ENCODE measurements at places on chromosomes 7 and 10.

DNA sequence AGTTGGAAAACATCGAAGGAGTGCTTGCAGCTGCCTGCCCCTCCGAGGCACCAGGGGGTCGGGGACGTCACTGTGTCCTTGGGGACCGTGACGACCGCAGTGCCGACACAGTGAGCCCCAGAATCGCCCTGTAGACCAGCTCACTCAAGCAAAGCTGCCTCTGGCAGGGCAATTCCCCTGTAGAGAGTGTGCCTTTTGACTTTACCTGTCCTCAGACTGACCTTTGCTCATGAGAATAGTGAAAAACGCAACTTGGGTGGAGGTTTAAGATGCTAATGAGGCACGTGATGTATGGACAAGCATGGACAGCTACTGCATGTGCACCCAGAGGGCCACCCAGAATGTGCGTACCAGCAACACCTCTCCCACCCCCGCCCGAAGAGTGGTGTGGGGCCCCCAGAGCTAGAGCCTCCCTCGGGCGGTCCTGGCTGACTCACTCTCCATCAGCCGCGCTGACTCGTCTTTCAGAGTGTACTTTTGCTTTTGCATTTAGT lies 271.9 kb downstream of the ADARB2 start:
- DNase-seq, result peak; percentile 53

GRCh38 chr7:25253714-25254113 lies 25.4 kb upstream of the NPVF start:
- no peak for DNase-seq

- no peak for DNase-seq
These were observed 20.5 kb upstream of the RHEB start for GRCh38 chr7:151540146-151540545.

GRCh38 chr7:35780070-35780469 lies 20.8 kb upstream of the SEPTIN7 start:
- DNase-seq, result no peak

GRCh38 chr10:28300027-28300426 lies 2.8 kb downstream of the MPP7 start:
- peak; percentile 33 for DNase-seq

DNA sequence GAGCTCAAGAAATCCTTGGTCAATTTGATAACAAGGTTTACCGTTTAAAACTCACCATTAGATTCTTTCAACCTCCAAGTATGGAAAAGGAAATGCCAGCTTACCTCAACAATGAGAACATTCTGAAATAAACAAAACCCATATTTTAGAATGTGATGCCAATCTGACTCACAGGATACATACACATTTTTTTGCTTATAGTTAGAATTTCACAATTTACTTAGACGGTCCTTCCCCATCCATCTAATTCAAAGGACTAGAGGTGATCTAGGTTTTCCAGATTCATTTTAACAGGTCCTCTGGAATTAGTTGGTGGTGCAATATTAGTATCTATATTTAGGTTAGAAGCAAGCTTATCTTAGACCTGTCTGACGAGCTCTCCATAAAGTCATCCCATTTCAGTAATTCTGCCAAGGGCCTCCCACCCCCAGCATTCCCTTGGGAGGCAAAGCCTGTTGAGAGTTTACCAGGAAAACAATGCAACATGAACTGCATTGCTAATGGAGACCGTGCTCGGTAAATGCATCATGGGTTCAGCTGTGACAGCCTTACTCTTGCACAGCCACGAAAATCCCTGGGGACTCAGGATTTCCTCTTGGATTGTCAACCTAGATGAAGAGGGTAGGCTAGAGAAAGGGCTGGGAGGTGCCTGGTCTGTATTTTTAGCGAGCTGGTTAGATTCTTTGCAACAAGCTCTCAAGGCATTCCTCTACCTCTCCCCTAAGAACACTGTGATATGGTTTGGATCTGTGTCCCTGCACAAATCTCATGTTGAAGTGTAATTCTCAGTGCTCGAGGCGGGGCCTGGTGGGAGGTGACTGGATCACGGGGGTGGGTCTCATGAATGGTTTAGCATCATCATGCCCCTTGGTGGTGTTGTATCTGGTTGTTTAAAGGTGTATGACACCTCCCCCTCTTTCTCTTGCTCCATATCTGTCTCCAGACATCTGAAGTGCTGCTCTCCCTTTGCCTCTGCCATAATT lies 93.8 kb downstream of the PRTFDC1 start:
- no peak for DNase-seq

- DNase-seq, result no peak
These were observed 126.7 kb downstream of the NRCAM start for GRCh38 chr7:108329514-108329913.

DNA sequence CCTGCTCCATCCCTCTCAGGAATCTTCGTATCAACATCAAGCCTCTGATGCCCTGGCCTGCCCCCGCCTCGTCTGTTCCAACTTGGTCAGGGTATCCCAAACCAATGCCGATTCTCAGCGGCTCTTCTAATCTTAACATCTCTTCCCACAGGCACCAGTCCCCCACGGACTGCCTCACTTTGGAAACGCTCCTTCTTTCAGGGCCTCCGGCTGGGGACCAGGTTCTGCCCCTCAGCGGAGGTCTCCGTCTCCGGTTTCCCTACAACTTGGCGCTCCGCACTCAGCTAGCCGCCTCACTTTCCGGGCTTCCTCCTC lies 488 bp downstream of the ABCF2 start:
- DNase-seq, result no peak

- no peak for DNase-seq
These were observed 217.9 kb downstream of the GALNT17 start for GRCh38 chr7:71349682-71350481.

DNA sequence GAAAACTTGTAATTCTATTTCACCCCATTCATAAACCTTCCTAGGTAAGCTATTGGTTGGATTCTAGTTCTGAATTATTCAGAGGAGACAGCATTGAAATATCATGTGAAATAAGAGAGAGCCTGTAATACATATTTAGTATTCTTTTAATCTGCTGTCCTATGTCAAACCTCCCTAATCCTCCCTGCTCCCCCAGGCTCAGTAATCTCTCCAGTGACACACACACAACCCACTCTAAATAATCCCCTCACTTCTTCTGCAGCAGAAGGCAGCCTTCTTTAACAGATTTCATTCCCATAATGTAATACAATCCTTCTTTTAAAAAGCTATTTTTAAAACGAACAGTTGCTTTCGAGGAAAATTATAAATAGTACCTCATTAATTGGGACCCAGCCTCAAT lies 639.7 kb upstream of the AUTS2 start:
- DNase-seq, result no peak

DNA sequence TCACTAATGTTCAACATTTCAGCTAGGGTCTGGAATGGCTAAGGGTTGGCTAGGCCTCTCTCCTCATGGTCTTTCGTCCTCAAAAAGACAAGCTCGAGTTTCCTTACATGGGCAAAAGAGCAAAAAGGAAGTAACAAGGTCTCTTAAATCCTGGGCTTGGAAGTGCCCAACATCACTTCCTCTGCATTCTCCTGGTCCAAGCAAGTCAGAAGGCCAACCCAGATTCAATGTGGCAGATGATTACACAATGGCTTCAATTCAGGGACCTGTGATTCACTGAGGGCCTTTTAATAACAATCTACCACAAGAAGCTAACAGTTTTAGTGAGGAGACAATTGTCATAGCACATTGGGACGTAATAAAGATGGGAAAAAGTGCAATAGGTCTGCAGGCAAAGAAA lies 4.4 kb upstream of the NUP205 start:
- no peak for DNase-seq

DNA sequence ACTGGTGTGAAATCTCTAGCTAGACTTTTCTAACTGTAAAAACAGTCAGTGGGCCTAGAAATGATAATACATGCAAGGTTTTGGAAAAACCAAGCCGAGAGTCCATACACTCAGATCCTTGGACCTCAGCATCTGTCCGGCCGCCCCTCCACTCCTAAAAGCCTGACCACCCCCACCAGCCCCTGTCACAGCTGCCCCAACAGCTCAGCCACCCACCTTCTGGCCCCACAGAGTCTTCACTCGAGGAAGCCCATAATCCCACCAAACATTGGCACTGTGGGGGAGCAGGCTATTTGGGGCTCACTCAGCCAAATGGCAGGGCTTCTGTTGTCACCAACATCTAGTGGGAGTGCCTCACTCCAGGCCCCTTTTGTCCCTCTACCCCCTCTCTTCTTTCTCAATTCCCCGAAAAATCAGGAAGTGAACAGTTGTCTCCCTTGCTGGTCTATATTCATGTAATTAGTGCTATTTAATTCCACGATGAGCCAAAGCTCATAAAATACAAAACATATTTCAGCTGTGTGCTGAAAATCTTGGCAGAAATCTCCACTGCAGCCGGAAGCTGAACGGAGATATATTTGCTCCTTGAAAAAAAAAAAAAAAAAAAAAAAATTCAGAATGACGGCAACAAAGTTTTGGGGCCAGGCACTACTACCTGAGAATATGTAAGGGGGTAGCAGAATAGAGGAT lies 55.5 kb downstream of the PLXNA4 start:
- DNase-seq, result no peak

GRCh38 chr10:103490986-103491314 lies 2.6 kb upstream of the NEURL1 start:
- no peak for DNase-seq

DNA sequence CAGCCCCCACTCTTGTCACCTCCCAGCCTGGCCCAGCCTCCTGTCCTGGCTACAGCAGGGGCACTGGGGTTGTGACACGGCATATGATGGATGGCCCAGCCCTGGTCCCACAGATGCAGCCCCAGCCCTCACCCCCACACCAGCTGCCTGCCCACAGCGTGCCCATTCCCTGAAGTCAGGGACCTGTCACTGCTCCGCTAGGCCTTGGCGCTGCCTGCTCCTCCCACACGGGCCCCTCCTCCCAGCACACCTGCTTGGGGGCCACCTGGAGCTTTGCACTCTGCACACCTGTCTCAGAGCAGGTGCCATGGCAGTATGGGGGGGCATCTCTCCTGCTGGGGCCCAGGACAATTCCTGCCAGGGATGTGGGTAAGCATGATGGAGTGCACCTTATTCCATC lies 3.5 kb downstream of the GCK start:
- DNase-seq, result no peak

- no peak for DNase-seq
These were observed 132.7 kb downstream of the CNOT4 start for GRCh38 chr7:135377171-135377570.

DNA sequence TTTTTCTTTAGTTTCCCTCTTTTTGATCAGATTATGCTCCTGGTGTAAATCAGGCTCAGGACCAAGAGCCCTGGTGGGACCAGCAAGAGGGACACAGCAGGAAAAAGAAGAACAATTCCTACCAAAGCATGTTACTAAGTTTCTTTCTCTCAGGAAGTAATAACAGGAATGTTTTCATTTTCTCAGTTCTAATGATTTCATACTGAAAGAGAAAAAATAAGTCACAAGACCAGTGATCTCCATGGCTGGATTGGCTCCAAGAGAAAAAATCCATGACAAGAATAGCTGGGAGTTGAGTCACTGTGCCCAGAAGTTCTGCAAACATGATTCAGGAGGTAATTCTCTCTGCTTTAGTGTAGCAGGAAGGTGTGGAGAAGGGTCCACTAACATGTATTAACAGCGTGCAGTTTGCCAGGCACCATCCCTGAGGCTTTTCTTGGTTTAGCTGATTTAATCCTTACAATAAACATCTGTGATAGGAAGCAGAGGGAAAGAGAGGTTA lies 23.8 kb upstream of the IFIT2 start:
- DNase-seq, result no peak

GRCh38 chr7:125336326-125336725 lies 406.7 kb upstream of the POT1 start:
- no peak for DNase-seq

- DNase-seq, result no peak
These were observed 213.0 kb upstream of the SMIM30 start for GRCh38 chr7:113331155-113331898.

Measured in NAMALWA (cell line).